GM12892 (cell line): ENCODE measurements at places on chromosomes 16 and 17.

- no peak for DNase-seq
Measured at GRCh38 chr17:601244-601925, 113.3 kb downstream of the VPS53 start.

DNA sequence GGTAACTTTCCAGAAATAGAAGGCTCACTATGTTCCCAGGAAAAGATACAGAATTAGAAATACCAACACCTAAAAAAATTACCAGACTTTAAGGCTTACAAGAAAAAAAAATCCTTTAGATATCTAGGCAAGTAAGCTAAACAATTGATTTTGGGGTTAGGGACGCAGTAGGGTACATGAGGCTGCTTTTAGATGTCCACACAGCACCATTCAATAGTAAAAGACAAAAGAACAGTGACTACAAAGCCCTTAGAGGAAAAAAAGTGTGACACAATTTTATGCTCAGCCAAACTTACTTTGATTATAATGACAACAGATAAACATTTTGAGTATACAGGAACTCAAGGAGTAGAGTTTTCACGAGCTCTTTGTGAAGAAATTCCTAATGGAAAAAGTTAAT lies 29.9 kb downstream of the METTL16 start:
- no peak for DNase-seq

DNA sequence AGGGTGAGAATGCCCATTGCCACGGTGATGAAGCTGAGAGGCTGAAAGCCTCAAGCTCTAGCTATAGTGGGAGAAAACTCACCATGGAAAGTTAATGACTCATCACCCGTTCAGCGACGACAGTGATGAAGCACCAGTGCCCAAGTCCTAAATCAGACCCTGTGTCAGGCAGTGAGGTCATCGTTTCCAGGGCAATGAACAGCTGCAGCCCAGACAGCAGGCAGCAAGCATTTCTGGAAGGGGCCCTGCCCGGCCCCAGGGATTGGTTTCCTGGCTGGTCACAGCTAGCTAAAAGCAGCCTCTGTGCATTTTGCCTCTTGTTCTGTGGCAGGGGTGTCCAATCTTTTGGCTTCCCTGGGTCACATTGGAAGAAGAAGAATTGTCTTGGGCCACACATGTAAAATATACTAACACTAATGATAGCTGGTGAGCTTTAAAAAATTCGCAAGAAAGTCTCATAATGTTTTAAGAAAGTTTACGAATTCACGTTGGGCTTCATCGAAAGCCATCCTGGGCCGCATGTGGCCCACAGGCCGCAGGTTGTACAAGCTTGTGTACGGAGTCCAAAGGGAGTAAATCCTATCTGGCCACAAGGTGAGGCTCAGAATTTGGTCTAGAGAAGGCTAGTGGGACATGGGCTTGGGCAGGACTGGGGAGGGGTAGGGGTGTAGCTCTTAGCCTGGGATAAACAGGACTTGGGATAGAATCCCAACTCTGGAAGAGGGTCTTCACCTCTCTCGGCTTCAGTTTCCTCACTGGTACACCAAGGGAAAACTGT lies 40.6 kb downstream of the MIS12 start:
- no peak for DNase-seq

DNA sequence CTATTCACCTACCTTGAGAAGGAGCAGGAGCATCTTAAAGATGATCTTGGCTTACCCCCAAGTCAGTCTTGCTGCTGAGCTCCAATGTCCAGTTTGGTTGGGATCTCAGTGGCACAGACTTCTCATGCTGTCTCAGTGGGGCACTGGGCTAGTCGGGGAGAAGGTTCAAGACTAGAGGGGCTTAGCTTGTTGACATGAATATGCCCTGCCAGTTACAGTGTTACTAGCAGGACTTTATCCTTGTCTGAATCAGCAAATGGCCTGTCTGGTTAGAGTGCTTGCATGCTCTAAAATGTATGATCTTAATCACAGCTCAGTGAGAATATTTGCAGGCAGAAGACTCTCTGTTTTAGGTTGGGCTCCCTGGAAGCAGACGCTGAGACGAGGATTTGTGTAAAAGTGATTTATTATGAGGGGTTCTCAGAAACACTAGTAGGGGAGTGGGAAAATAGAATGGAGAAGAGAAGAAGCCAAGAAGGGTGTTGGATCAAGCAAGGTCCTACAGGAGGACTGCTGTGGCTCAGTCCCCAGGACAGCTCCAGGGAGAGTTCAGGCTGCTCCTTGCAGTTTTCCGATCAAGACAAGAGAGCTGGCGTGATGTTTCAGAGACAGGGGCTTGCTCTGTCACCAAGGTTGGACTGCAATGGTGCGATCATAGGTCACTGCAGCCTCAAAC lies 150.4 kb upstream of the HS3ST2 start:
- no peak for DNase-seq

- DNase-seq: no peak
Measured at GRCh38 chr16:65655802-65656201, 533.9 kb upstream of the CDH11 start.

GRCh38 chr17:69523244-69523861 lies 108.9 kb downstream of the MAP2K6 start:
- no peak for DNase-seq

GRCh38 chr17:17445925-17446665 lies 30.7 kb upstream of the MED9 start:
- DNase-seq: no peak

DNA sequence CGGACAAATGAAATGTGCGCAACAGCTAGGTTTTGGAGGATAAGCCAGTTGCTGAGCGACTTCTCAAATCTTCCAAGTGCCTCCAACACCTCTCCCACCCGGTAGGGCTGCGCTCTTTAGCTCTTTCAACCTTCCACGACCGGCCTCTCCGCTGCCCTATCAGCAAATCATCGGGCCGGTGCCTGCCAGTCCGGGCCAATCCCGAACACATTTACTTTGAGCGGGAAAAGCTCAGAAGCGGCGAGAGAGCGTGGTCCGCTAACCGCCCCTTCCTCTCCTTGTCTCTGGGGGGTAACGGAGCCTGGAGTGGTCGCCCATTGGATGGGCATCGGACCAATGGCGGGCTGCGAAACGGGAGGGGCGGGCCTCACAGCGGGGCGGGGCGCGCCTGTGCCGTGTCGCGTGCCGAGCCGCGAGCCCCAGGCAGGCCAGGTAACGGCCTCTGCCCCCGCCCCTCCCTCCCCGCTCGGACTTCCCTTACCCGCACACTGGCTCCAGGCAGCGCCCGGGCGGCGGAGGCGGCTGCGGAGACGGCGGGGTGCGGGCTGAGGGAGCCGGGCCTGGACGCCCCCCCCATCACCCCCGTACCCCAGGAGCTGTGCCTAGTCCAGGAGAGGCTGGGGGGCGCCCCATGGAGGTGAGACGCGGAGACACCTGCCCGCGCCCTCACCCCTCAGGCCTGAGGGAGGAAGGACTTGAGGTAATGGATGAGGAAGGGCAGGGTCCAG lies at the start of gene MEIOC:
Gene MEIOC (plus strand): TSS at position 486 of the 728 bp plus-strand sequence. CDS start 146 bp downstream, at position 632.
- peak; percentile 27 for DNase-seq

DNA sequence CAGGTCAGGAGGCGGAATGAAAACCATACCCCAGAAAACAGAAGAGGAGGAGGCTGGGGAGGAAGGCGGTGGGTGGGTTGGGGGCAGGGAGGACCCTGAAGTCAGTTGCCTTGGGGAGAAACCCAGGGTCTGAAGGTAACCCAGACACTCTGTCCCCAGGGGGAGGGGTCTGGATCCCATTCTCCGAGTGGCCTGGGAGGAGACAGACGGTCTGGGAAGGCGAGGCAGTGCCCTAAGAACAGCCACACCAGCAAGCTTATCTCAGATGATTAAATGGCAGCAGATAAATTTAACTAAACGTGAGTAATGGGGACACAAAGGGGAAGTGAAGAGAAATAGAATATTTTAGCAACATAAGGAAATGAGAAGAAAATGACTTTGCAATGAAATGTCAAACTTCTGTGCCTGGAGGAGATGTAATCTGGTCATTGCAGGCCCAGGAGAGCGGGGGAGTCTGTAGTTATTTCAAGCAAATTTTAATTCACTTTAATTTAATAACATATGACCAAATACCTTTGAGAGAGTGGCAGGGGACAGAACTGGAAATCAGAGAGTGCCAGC lies 21.4 kb upstream of the ZFP90 start:
- no peak for DNase-seq

GRCh38 chr17:74380086-74380958 lies 13.0 kb downstream of the GPR142 start:
- DNase-seq: no peak

GRCh38 chr16:72255786-72256185 lies 83.8 kb upstream of the PMFBP1 start:
- no peak for DNase-seq

DNA sequence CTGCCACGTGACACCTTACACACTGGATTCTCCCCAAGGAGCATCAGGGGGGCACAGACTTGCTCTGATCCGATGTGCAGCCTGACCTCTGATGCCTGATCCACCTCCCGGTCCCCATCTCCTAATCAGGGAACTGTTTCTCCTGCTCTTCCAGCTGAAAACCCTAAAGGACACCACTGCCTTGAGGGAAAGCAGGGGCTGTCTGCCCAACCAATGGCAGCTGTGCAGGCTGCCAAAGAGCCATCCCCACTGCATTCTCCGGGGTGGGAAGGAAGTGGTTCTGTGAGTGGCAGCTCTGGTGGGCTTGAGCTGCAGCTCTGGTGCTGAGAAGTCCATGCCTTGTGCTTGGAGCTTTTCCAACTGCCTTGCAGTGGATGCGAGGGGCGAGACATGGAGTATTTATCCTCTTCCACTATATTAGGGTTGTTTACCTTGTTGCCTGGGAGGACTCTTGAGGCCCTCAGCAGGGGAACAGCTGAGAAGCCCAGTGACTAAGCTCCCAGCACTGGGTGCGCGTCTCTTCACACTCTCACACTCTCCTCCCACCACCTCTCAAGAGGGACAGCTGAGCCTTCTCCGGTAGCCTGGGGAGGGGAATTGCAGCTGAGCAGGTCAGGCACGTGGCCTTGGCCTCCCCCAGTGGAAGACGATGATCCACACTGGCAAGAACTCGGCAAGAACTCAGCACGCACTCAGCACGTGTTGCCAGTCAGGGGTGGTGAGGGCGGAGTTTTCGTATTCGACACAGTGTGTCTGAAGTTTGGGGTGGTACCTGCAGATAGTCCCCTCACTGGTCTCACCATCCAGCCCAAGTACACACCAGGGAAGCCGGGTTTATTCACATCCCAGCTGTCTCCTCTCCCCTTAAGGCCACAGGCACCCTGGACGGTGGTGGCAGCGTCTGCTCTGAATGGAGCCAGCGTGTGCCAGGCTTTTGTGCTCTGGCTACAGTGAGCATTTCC lies 21.1 kb upstream of the SPATA32 start:
- DNase-seq: no peak
